Putamen (tissue), 1 donor: ENCODE measurements at places on chromosomes 12 and 14.

GRCh38 chr12:131333136-131333535 lies 377.8 kb upstream of the SFSWAP start:
- no peak for DNase-seq

DNA sequence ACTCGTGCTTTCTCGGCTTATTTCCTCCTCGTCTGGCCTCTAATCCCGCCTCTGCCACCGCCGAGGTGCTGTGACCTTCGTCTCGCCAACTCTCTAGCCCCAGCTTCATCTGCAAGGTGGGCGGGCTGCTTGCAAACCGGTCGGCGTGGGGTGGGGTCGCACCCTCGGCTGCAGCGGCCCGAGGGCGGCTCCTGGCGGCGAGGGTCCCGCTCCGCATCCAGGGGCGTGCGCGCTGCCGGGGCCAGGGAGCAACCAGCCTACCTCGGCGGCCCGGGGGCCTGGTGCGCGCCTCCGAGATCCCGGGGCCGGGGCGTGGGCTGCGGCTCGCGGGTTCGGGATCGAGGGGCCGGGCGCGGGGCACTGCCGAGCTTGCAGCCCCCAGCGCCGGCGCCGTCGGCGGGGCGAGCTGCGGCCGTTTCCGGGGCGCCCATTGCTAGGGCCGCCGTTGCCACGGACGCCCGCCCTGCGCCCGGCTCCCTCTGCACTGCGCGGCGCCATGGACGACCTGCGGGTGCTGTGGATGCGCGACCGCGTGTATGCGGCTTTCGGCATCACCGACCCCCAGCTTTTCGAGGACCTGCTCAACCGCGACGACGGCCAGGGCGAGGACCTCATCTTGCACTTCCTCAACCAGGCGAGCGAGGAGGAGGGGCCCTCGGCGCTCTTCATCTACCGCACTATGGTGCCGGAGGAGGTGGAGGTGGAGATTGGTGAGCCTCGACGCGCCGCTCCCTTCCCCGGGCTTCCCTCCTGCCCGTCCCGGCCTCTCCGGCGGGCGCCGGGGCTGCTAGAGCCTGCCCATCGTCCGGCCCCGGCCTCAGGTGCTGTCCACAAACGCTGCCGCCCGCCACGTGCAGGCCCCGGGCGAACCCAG lies at the start of gene DNAH10:
DNAH10 (plus strand) TSS at position 461 of the 874 bp plus-strand sequence; CDS start at position 497, 36 bp downstream.
- no peak for DNase-seq

GRCh38 chr12:77610446-77610845 lies 220.2 kb upstream of the NAV3 start:
- no peak for DNase-seq

- no peak for DNase-seq
Measured at GRCh38 chr14:61091657-61092273, 110.7 kb downstream of the SLC38A6 start.

GRCh38 chr14:47500369-47500768 lies 175.0 kb downstream of the MDGA2 start:
- DNase-seq = no peak

- DNase-seq = no peak
Measured at GRCh38 chr12:46556819-46557524, 184.4 kb upstream of the SLC38A2 start.

GRCh38 chr14:102696856-102697495 lies 80.3 kb upstream of the TRAF3 start:
- peak; percentile 8 for DNase-seq

DNA sequence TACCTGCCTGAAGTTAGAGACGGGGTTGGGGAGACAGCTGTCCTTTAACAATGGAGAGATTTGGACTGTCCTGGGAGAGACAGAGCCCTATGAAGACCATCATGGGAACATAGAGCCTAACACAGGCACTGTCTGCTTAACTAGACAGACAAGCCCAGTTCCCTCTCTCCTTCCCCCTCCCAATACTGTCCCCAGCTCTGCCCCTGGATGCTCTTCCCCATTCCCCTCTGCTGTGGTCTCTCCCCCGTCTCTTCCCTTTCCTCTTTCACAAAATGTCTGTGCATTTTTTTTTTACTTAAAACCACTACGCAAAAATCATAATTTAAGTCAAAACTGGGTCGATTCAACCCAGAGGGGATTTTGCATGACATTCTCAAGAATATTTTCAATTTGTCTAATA lies 232.9 kb downstream of the CHST11 start:
- no peak for DNase-seq

GRCh38 chr12:2650261-2651067 lies 144.3 kb upstream of the FKBP4 start:
- DNase-seq = no peak

- DNase-seq = no peak
Measured at GRCh38 chr12:6092784-6093722, 31.4 kb downstream of the VWF start.

DNA sequence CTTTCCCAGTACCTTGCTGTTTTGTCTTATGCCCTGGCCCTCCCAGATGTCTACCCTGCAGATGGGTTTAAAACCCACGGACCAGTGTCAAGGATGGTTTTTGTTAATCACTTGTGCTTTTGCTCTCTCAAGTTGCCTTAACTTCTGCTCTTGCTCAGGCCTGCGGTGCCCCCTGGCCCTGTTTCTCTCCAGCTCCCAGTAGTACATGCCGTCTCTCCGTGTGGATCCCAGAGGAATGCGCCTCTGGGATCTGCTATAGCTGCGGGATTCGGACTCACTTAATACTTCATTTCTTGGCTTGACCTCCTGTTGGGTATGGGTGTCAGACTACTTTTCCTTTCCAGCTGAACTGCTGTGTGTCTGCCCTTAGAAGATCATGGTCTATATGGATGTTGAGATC lies 14.5 kb downstream of the PLEKHG3 start:
- DNase-seq = no peak

DNA sequence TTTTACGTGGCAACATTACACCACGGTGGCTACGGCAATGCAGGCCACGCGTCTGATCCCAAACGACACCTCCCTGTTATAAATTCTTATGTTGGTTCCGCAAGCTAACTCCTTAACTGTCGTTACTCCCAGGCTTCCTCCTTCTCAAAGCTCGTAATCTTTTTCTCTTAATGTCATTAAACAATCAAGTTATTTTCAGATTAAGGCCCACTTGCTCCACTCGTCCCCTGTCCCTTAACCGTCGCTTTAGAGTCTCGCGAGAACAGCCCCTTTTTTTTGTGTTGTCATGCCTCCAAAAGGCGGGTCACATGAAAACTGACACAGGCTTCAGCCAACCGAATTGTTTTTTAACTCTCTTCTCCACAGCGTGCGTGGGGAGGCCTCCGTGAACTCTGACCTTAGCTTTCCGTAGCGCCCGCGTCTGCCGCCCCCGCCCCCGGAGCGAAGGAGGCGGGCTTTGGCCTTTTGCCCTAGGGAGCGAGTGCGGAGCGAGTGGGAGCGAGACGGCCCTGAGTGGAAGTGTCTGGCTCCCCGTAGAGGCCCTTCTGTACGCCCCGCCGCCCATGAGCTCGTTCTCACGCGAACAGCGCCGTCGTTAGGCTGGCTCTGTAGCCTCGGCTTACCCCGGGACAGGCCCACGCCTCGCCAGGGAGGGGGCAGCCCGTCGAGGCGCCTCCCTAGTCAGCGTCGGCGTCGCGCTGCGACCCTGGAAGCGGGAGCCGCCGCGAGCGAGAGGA lies at the start of gene CAND1:
CAND1 (plus strand) TSS at position 463 of the 737 bp plus-strand sequence. CDS start 360 bp downstream, outside the sequence.
- DNase-seq = peak; percentile 100

DNA sequence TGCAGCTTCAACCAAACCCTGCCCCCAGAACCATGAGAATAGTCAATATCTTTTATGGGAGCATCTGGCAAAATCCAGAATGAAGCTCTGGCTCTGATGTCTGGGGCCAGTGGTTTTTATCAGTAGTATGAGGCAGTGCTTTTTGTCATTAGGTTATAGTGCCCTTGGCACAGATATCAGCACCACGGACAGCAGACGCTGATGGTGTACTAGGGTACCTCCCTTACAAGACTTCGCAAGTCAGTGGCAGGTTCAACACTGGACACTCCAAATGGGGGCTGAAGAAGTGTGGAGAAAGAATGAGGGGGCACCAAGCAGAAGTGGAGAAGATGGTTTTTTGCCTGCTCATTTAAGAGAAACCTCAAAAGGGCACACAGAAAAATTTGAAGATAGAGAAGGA lies 68.2 kb upstream of the E2F7 start:
- no peak for DNase-seq

- DNase-seq = no peak
Measured at GRCh38 chr12:116426391-116427136, 132.6 kb upstream of the MAP1LC3B2 start.

DNA sequence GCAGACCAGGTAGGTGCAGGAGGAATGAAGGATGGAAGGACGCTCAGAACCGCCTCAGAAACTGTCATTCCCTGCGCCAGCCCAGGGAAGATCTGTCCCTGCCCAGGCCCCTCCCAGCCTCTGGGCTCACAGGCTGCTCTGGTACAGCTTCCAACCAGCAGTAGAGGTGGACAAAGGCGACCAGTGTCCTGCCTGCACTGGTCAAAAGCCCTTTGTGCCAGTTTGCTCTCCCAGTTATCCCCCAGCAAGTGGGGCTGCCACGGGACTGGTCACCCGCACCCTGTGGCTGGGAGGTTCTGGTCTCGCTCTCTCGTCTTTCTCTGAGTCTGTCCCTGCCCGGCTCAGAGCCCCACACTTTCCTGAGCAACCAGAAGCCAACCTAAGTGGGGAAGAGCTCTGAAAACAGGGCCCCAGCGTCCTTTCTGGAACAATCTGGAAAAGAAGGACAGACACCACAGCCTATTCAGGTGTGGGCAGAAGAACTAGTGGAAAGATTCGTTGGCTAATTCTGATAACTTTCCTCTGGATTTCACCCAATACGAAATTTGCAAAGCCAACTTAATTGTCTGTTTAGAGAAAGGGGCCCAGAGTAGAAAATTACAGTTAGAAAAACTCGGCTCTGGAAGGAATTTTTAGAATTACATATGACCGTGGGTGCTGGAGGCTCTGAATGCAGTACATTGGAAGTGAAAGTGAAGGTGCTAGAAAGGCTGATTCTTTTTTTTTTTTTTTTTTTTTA lies 21.7 kb downstream of the SNRNP35 start:
- peak; percentile 96 for DNase-seq

DNA sequence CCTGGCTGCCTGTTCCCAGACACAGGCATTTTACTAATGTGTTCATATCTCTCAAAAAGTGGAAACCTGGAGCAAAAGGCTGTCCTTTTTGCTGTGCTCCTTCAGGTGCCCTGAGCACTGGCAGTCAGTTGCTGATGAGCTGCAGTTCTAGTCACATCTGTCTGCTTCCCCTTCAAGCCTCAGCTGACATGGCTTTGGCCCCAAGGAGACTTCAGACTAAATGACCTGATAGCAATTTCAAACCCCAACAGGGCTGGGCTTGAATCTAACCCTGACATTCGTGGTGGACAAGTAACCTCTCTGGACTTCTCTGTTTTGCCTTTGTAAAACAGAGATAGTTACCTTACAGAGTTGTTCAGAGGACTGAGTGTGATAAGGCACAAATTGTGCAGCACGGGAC lies 5.7 kb downstream of the SERPINA9 start:
- no peak for DNase-seq

GRCh38 chr12:120940799-120941198 lies 36.6 kb upstream of the SPPL3 start:
- no peak for DNase-seq

- DNase-seq = no peak
Measured at GRCh38 chr12:113284751-113285150, 50.2 kb downstream of the SLC8B1 start.

- no peak for DNase-seq
Measured at GRCh38 chr12:89339526-89339925, 12.8 kb downstream of the DUSP6 start.

- no peak for DNase-seq
Measured at GRCh38 chr12:85821759-85822158, 14.4 kb downstream of the RASSF9 start.

- DNase-seq = no peak
Measured at GRCh38 chr12:46402941-46403718, 30.6 kb upstream of the SLC38A2 start.

- no peak for DNase-seq
Measured at GRCh38 chr12:95413576-95413975, 60.4 kb upstream of the METAP2 start.

GRCh38 chr12:98213556-98213955 lies 301.8 kb upstream of the TMPO start:
- DNase-seq = no peak

DNA sequence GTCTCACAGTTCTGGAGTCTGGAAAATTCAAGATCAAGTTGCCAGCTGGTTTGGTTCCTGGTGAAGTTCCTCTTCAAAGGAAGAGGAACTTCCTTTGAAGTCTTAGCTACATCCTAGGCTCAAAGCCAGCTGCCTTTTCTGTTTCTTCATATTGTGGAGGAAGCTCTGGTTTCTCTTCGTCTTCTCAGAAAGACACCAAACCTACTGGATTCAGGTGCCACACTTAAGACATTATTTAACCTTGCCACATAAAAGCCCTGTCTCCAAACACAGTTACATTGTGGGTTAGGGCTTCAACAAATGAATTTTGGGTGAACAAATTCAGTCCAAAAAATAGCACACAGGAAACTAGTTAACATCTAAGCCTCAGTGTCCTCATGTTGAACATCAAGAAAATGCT lies 1019.8 kb downstream of the GALC start:
- no peak for DNase-seq

DNA sequence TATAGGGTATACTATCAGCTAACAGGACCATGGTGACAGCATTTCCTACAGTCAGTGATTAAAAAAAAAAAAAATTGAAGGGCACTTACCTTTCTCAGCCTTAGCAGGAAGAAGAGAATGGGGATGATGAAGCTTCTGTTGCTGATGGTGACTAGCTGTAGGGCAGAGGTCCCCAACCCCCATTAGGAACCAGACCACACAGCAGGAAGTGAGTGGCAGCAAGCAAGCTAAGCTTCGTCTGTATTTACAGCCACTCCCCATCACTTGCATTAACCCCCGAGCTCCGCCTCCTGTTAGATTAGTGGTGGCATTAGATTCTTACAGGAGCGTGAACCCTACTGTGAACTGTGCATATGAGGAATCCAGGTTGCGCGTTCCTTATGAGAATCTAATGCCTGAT lies 91.3 kb upstream of the USP44 start:
- no peak for DNase-seq

DNA sequence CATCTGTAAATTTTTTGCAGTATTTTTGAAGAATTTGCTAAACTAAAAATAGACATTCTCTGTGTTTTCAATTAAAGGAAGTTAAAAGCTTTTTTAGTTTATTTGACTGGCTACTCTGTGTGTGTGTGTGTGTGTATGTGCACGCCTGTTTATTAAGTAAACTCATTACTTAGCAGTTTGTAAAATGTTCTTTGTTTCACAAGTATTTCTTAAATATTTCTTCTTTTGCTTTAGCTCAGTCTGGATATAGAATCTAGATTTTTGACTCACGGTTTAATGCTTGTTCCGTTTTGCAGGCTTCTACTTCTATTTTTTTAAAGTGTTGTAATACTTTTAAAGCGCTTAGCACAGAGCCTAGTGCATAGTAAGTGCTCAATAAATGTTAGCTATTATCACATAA lies 46.5 kb upstream of the KCNMB4 start:
- no peak for DNase-seq

DNA sequence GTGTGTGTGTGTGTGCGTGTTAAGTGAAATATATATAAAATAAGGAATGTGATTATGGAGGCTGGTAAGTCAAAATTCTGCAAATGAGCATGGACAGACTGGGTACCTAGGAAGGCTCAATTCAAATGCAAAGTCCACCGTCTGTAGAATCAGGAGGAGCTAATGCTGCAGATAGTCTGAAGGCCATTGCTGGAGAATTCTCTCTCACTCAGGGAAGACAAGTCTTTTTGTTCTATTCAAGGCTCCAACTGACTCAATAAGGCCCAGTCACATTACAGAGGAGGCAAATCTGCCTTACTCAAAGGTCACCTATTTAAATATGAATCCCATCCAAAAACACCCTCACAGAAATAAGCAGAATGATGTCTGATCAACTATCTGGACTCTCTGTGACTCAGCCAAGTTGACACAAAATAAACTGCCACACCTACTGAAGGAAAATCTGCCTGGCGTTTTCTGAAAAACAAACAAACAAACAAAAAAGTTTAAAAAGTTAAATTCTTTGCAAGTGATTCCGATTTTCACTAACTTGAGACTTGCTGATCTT lies 684 bp upstream of the KLRF2 start:
- DNase-seq = no peak
